T-helper 17 cell (primary cell): ENCODE measurements at places on chromosomes 12 and 14.

DNA sequence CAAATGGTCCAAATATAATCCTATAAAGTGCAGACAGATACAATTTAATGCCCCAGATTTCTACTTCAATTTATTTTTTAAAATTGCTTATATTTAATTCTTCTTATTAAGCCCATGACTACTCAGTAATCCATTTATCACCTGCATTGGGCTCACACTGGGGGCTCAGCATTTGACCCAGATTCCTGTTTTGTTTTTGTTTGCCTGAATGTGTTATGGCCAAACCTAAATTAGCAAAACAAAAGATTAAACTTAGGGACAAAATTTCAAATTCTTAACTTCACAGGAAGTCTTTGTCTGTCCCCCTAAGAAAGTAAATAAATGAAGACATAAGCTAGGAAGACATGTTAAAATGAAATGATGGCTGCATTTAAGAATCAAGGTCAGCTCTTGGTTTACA is 322.3 kb downstream of the RMST start:
- no peak for DNase-seq

DNA sequence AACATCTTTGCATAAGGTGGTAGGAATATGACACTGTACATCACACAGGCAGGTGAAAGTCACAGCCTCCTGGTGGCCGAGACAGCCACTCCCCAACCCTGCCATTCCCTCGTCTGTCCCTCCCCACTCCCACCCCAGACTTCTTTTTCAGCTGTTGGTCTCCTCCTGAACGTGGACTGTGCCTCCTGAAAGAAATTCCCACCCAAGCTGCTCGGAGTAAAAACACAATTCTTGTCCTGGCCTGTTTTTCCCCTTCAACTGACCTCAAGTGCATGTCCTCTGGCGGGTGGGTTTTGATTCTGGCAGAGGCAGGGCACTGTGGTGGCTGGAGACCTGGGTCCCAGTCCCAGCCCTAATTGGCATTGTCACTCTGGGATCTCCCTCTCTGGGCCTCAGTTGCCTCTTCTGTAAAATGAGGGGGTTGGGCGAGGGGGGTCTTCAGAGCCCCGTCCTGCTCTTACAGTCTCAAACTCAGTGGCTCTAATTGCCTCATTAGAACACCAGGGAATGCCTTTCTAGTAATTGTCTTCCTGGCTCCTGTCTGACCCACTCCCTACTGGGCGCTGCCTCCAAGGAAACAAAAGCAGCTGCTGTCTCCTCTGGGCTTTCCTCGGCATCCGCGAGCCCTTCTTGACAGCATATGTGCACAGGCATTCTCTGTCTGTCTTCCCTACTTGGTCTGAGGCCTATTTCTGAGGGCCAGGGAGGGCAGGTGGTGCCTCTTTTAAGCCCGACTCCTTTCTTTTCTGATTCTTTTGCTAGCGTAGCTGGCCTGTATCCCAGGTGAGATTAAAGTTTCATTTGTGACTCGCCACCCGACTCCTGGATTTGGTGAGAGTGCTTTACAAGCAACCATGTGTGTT is 186.6 kb upstream of the RMST start:
- no peak for DNase-seq

GRCh38 chr14:77421201-77421600 is 2.1 kb downstream of the NOXRED1 start:
- DNase-seq: no peak

DNA sequence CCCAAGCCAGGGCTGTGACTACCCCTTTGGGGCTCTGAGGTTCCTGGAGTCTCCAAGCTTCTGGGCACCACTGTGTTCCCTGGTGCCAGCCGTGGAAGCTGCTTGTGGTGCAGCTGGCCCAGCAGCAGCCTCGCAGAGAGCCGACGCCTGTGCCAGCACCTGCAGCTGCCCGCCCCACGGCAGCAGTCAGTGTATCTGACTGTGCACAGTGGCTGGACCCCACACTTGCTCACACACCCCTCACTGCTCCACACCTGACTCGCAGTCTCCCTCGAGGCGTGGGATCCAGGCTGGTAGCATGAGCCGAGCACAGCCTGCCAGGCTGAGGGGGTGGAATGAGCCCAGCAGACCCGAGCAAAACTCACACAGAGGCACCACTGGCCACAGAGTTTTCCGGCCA is 325.2 kb downstream of the PCNX1 start:
- DNase-seq: no peak

GRCh38 chr12:95674631-95675030 is 115.9 kb downstream of the NTN4 start:
- no peak for DNase-seq

DNA sequence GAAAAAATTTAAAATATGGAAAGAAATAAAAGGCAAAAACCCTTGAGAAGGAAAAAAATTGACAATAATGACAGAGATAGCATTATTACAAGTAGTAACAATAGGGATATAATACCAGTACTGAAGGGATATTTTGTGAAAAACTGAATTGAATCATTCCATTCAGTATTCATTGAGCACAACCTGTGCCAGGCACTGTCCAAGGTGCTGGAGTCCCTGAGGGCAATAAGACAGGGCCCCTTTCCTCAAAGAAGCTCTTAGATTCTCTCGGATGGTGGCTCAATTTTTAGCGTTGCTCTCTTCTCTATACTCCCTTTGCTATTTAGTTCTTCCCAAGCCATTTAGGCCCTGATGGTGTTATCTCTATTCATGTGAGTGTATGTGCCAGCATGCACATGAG is 34.3 kb upstream of the GAS2L3 start:
- no peak for DNase-seq

GRCh38 chr12:113130457-113131135 is 5.0 kb downstream of the RASAL1 start:
- DNase-seq: no peak

GRCh38 chr14:103108749-103109207 is 14.3 kb downstream of the EXOC3L4 start:
- no peak for DNase-seq
